GM13976 (cell line): ENCODE measurements at places on chromosomes 6 and 20.

DNA sequence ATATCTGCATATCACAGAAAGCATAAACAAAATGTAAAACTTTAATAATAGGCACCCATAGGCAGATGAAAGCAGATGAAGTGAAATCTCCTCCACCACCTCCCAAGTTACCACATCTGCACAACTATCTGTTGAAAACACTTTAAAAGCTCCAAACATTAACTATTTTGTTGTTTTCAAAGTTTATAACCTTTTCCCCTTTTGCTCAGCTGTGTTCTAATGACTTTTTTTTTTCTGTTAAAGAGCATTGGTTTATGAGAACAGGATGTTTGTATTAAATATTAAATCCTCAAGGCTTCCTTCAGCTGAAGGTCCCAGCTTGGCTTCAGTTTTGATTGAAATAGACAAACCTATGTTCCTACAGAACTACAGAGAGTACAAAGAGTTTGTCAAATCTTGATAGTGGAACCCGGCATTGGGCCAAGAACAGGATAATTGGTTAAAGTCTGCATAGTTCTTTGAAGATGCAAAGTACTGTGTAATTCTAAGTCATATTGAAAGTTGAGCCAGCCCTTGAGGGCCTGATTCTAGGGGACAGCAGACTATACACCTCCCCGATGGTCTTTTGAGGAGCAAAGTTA lies 255.1 kb upstream of the JAG1 start:
- no peak for DNase-seq

GRCh38 chr20:34713194-34713943 lies 9.2 kb downstream of the TP53INP2 start:
- DNase-seq = no peak

DNA sequence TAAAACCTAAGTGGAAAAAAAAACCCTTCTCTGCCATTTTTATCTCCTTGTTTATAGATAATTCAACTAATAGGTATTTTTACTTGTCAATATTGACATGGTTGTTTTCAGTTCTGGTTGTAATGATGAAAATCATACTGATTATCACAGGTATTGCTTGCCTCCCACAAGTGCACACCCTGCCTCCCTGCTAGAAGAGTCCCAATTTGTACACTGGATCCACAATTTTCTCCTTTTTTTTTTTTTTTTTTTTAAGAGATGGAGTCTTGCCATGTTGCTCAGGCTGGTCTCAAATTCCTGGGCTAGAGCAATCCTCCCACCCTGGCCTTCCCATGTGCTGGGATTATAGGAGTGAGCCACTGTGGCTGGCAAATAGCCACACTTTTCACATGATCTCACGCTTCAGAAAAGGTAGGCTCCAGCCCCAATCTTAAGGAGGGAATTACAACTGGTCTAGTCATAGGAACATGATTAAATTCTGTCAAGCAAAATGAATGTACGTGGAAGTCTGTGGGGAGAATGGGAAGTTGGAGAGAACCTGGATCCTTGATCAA lies 12.3 kb downstream of the DYNLT2 start:
- no peak for DNase-seq

DNA sequence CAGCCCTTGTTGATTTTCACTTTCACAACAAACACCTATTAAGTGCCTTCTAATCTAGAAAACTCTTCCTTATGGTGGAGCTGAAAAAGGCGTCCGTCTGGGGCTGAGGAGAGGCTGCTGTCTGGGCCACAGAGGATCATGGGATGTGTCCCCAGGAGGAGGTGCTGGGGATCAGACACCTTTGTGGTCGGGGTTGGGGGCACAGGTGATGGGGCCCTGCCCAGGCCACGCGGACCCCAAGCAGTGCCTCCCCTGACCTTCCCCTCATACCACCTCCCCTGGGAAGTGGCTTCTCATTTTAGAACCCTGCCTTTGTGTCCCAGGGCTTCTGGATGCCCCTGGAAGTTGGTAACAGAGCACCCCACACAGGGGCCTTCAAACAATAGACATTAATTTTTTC lies 41.1 kb downstream of the SUN5 start:
- peak; percentile 6 for DNase-seq

GRCh38 chr6:98824162-98824901 lies 10.0 kb upstream of the POU3F2 start:
- DNase-seq = peak; percentile 16

DNA sequence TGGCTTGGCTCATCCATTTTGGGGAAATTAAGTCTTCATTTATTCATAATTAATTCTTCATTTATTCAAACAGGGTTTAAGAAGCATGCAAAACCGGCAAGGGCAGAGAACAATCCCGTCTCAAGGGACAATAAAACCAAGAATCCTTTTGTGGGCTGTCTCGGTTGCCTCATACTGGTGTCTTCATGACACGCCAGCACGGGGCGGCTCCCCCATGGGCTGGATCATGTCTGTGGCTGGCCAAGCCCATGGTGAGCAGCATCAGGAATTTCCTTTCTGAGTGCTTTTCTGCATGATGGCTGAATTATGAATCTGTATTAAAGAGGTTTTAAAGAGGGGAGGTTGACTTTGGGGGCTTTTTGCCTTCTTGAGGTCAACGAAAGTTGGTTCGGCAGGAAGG lies 38.3 kb upstream of the DUSP22 start:
- DNase-seq = no peak

- no peak for DNase-seq
Measured at GRCh38 chr6:164243949-164244348, 829.4 kb downstream of the QKI start.

- peak; percentile 11 for DNase-seq
Measured at GRCh38 chr6:129621252-129621651, 88.7 kb downstream of the ARHGAP18 start.

DNA sequence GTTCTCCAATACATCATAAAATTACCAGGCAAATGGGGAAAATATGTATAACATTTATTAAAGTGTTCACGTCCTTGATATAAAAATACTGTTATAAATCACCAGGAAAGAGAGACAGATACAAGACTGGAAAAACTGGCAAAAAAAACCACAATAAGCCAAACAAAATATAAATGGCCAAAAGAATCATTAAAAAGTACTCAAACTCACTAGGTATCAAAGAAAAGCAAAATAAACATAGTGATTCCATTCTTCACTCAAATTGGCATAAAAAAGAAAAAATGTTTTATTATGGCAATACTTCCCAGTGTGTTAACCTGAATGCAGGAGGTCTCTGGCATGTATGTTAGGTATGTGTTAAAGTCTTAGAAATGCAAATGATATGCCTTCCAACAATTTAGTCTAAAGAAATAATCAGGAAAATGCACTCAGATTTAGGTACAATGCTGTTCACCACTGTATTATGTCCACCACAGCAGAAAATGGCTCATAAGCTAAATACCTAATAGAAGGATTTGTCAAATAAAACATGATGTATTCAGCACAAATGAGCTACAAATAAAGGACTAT lies 21.4 kb downstream of the SLC23A2 start:
- no peak for DNase-seq
